Karpas-422 (cell line): ENCODE measurements at places on chromosomes 12 and 14.

DNA sequence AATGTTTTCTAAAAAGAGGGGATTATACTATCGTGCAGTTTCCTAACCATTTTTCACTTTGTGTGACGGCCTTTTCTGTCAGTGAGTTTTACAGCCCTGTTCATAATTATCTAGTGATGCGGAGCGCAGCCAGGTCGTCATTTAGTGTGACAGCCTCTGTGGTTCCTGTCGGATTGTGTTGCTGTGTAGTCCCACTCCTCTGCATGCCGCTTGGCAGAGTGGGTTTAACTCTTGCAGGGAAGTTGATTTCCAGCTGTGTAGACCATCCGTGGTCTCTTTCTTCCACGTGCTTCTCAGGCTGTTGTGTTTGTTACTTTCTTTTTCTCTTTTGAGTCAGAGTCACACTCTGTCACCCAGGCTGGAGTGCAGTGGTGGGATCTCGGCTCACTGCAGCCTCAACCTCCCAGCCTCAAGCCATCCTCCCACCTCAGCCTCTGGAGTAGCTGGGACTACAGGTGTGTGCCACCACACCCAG is 8.6 kb downstream of the RAN start:
- DNase-seq = no peak

DNA sequence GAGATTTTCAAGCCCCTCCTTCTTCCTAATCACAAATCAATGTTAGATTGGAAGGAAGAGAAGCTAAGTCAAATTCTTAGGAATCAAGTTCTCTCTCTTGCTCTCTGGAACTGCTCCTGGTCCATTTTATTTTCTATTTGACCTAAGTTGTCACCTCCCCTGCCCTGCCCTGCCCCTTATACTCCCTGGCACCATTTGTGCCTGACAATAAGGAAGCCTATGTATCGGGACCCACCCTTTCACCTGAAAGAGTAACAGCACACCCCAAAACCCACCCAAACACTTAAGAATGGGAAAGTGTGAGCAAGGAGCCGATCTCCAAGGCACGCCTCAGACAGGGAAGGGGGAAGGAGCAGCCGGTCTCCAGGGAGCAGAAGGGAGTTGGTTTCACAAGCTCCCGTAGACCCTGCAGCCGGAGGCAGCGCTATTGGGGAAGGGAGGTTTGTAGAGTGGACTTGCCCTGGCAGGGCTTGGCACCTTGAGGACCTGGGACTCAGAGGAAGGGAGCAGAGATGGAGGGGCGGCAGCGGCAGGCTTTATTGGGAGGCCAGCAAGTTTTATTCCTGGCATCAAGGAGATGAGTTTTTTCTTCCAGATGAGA is 1.6 kb downstream of the LRRC74A start:
- DNase-seq = no peak

DNA sequence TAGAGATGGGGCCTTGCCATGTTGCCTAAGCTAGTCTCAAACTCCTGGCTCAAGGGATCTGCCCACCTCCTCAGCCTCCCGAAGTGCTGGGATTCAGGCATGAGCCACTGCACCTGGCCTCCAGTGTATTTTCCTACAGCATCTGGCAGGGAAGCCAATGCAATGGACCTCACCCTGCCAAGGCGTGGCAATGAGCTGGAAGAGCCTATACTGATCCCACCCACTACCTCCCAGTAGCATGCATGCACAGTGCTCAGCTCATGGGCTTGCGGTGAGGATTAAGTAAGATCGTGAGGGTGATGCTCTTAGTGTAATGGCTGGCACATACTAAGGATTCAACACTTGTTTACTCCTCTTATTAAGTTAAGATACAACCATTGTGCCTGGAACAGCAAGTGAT is 69.7 kb downstream of the PHLDA1 start:
- no peak for DNase-seq

- DNase-seq = no peak
Observed at GRCh38 chr12:101813117-101813516, 17.6 kb downstream of the GNPTAB start.

DNA sequence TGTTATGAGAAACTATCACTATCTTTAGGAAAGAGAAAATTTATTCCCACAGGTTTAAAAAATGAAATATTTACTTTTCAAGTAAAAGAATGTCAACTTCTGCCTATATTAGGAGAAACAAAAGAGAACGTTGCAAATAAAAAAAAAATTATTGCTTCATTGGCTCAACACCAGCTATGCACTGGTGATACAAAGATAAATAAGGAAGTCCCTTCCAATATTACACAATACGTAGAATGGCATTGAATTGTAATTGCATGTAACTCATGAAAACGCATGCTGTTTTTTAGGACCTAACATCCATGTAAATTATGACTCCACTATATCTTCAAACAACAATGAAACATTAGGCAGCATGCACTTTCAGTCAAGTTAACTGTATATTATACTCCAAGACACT is 56.4 kb upstream of the RERGL start:
- no peak for DNase-seq

DNA sequence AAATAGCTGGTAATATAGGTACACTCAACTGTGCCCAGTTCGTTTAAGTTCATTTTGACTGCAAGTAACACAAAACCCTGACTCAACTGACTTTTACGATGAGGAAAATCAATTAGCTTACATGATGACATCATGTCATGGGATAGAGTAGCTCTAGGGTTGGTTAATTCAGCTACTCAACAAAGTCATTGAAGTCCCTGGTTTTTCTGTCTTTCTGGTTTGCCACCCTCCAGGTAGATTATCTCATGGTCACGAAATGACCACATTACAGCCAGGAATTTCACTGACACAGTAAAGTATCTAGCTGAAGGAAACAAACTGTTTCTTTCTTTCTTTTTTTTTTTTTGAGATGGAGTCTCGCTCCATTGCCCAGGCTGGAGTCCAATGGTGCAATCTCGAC is 68.5 kb upstream of the FUT8 start:
- DNase-seq = no peak

- no peak for DNase-seq
Observed at GRCh38 chr12:75665216-75665615, 153.8 kb upstream of the KRR1 start.

GRCh38 chr12:107537464-107538119 is 148.0 kb upstream of the PWP1 start:
- no peak for DNase-seq

DNA sequence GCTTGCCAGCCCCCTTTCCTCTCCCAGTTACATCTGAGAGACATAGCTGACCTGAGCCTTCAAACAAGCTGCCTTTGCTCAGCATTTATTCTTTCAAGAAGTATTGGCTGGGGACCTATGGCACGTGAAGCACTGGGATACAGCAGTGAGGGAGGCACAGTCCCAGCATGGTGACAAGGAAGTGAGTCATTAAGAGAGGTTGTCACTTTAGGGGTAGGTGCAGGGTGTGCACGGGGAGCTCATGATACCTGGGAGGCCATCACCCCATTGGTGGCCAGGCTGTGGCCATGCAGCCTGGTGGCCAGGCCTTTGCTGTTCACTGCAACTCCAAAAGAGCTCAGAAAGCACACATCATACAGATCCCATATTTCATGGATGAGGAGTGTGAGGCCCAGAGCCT is 5.7 kb upstream of the KRT75 start:
- no peak for DNase-seq

- peak; percentile 69 for DNase-seq
Observed at GRCh38 chr12:114013575-114014345, 47.6 kb upstream of the RBM19 start.

DNA sequence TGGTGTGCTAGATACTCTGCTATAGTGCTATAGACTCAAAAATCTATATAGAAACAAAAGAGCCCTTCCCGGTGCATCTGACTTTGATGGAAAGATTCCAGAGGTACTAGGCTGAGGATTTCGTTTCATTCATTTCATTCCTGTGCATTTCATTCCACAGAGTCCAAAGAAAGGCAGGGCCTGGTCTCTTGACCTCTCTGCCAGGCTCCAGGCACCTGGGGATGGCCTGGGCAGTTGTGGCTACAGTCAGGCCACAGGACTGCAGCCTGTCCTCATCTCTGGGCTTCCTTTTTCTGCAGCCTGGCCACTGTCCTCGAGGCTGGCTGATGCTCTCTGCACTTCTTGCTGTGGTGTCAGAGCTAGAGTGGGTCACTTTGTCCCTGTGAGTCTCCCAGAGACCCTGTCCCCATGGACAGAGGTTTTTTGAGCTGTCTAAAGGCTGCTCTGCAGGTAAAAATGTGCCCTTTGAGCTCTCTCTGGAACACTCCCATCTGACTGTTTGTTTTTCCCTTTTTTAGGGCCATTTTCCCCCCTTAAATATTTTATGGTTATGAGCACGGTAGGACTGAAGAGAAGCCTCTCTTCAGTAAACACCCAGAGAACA is 3.2 kb upstream of the VDR start:
- DNase-seq = no peak

GRCh38 chr12:124848621-124849380 is 14.9 kb downstream of the SCARB1 start:
- no peak for DNase-seq

DNA sequence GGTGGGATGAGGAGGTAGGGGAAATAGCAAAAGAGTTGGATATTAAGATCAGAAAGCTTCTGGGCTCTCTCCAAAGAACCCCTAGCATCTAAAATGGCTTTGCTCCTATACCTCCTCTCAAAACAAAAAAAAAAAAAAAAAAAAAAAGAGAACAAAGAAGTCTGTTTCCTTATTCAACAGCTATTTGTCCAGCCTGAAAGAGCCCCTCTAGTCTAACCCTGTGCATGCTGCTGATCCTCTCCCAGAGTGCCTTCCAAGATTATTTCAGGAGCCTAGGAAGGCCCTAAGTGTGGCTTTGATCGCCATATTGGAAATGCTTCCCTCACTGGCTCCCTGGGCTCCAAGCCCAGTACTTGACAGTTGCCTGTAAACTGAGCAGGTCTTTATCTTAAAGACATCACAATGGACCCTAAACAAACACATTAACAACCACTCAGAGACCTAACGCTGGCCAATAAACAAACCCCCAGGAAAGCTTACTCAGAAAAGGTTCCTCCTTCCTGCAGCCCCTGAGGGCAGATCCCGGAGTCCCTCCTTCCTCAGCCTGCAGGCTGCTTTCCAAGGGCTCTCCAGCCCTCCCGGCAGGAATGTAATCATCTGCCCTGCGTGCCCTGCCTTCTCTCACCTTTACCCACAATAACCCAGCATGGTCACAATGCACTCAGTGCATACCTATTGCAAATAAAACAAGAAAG is 17.4 kb upstream of the COL2A1 start:
- no peak for DNase-seq

DNA sequence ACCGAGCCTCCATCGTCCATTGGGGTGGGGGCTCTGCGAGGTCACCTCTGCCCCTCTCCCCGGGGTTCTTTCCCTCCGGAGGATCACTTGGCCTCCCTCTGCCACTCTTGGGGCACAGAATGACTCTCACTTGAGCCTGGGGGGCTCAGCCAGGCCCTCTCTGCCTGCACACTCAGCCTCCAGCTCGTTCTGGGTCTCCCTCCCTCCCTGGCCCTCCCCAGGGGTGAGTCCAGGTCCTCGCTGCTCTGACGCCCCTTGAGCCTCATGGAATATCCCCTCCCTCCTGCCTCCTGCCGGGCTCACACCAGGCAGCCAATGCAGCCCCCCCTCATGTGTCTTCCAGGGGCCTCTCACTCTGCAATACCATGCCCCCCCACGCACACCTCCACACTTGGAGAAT is 17.7 kb upstream of the SFSWAP start:
- DNase-seq = no peak

DNA sequence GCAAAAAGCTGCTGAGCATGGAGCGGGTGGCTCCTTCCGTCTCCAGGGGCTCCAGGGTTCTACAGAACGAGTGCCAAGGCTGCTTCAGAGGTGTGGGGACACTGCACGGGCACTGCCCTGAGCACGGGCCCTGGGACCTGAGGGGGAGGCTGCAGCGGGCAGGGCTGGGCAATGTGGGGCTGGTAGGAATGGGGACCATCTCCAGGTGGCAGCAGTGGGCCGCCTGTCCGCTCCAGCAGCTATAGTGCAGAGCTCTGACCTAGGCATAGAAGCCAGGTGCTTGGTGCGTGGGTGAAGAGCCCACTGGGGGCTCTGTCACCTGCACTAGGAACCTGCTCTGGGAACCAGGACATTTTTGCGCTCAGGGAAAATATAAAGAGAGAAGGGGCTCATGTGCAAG is 22.3 kb downstream of the HDAC7 start:
- DNase-seq = peak; percentile 80

GRCh38 chr14:68523989-68524725 is 268.7 kb downstream of the ZFP36L1 start:
- DNase-seq = no peak

GRCh38 chr14:92897922-92898565 is 24.9 kb upstream of the CHGA start:
- DNase-seq = no peak

DNA sequence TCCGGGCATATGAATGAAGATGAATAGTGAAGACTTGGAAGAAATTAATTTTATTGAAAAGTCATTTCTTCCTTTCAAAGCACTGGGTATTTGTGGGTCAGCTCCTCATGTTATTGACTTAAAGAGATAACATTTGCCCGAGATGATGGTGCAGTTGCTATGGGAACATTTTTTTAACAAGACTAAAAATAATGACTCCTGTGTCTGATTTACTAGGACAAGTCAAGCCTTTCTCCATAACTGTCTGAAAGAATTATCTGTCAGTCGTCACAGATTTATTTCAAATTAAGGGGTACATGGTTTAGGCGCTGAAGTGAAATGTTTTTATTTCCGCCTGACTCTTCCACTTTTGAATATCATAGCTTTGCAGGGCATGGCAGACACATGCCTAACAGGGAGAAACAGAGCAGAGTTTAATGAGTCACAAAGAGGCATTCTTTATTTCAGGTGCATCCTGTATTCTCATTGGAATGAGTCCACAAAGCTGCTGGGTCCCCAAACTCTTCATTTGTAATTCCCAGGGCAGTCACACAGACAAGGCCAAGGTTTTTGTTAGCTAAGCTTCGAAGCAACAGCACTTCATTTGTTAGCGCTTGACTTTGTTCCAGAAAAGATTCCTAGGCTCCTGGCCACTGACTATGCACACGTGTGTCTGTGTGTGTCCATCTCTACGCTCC is 4.3 kb upstream of the GPHB5 start:
- DNase-seq = no peak

- DNase-seq = no peak
Observed at GRCh38 chr12:94266796-94267536, 118.6 kb downstream of the PLXNC1 start.

- DNase-seq = no peak
Observed at GRCh38 chr12:69007101-69007854, 74.3 kb upstream of the CPM start.

DNA sequence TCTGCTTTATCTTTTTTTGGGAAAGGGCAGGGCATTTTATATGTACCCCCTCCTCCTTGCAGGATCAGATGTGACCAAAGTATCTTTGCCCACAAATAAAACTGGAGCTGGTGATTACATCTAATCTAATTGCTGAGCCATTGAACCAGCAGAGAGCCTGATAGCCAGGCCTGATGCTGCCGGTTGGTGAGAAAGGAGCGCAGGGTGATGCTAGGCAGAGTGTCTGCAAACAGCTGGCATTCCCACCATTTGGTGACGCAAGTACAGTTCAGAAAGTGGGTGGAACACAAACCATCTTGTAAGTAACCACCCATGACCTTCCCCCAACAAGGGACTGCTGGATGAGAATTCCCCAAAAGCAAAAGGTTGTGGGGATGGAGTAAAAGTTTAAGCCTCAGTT is 12.7 kb downstream of the DPPA3 start:
- no peak for DNase-seq

GRCh38 chr12:109630815-109631214 is 57.2 kb downstream of the MVK start:
- no peak for DNase-seq
